ENCODE measurements at places on chromosomes 1 and 21.

GRCh38 chr1:30285501-30285932, 437.9 kb downstream of the MATN1 start:
- DNase-seq: no peak

DNA sequence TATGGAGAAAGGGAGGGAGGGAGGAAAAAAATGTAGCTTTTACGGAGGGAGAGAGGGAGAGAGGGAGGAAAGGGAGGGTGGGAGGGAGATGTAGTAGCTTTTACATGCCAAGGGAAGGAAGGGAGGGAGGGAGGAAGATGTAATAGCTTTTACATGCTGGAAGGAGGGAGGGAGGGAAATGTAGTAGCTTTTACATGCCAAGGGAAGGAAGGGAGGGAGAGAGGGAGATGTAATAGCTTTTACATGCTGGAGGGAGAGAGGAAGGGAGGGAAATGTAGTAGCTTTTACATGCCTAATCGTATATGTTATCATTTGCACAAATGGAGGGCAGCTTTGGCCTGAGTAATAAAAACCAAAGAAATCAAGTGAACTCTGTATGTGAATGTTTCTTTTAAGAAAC, 35.6 kb downstream of the EEIG2 start:
- DNase-seq: no peak

DNA sequence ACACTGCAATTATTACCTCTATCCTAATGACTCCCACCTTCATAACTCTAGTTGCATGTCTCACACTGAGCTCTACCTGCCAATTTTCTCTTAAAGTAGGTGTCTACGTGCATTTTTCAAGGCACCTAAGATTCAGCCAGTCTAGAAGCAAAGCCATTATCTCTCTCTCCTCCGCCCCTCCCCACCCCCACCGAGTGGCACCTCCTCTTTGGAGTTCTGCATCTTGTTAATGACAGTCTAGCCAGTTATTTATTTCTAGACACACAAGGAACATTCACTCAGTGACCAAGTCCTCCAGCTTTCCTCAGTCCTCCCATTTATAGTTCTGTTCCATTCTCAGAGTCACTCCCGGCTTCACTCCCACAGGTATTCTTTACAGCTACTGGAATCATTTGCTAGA, 47.6 kb downstream of the ASTN1 start:
- DNase-seq: no peak

GRCh38 chr1:173042806-173043205, 7.9 kb downstream of the TNFSF18 start:
- no peak for DNase-seq

Measured in erythroblast (primary cell).